ENCODE measurements at places on chromosomes 12 and 14.

- DNase-seq, result no peak
These were observed 204.7 kb downstream of the EPS8 start for GRCh38 chr12:15584366-15585041.

- no peak for DNase-seq
These were observed 11.4 kb upstream of the BDKRB2 start for GRCh38 chr14:96192975-96193805.

GRCh38 chr12:116266168-116266601 is 11.3 kb downstream of the MED13L start:
- DNase-seq, result no peak

GRCh38 chr12:11461433-11461832 is 66.1 kb upstream of the PRB2 start:
- no peak for DNase-seq

GRCh38 chr14:58637391-58638230 is at the start of gene DACT1:
TSS of gene DACT1 (plus strand) at chr14:58637962. CDS start at chr14:58638203, 241 bp downstream.
- DNase-seq, result no peak

GRCh38 chr12:42593874-42594273 is 4.3 kb upstream of the PRICKLE1 start:
- no peak for DNase-seq
